ENCODE measurements at places on chromosomes 2 and 18. TPM values are rescaled to one million over a fixed set of nuclear protein-coding genes. Genes with fewer than 3 reads are reported as not detected.

DNA sequence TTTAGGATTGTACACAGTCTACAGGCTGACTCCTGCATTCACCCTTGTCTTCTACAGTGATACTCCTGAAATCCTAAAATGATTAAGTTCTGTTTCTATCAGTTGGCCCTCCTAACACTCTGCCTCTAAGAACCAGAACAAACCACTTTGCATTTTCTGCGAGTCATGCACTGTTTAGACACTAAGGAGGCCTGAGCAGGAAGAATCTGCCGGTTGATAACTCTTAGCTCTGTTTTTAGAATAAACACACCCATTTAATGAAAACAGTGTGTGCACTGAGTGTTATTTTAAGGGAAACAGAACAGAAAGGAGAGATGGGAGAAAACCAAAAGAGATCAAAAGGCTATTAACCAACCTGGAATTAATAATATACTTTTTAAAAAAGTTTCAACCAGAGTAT lies 22.9 kb upstream of the SSB start:
- peak; percentile 22 for DNase-seq

Gene CTNNA2
- not detected for total RNA-seq

GRCh38 chr2:207284556-207285472 lies 119.1 kb upstream of the KLF7 start:
- peak; percentile 64 for DNase-seq

Gene SERPINB4
- total RNA-seq: not detected

DNA sequence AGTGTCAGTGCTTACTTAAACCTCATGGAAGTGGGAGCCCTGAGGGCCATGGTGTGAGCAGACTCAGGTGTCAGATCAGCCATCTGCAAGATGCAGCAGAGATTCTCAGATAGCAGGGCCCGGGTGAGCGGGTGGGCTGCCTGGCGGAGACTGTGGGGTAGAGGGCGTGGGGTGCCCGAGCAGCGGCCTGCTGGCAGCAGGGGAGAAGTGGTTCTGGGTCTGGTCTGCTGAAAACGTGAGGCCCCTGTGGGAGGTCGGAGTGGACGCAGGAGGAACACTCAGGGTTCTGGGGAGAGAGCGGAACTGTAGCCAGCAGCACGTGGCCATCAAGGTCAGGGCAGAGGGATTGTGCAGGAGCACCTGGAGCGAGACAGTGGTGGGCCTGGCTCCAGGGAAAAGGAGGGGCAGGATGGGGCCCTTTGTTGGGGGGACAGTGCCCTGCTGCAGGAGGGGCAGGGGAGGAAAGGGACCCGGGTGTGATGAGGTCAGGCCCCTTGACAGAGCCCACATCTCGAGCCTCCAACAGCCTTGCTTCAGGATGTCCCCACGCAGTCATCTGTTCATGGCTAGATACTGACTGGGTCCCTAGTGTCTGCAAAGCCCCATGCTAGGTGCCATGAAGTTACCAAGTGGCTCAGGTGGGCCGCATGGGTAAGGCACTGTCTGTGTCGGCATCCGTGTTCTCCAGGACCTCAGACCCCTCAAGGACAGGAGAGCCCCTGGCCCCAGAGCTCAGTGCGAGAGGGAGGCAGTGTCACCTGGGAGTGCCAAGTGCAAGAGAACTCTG lies 2.7 kb upstream of the ESPNL start:
- no peak for DNase-seq

- no peak for DNase-seq
Measured at GRCh38 chr18:35050028-35050546, 8.9 kb downstream of the MAPRE2 start.

- no peak for DNase-seq
Measured at GRCh38 chr2:204026294-204026693, 89.7 kb downstream of the ICOS start.

All from HFFc6 (cell line).